Activated T-helper 2 cell treated with anti-CD3 and anti-CD28 coated beads, Interferon-gamma antibody, Interleukin-2, Interleukin-4, amounts not matched to agents 10 μg/mL and 5 μg/mL and 100 μg/mL, durations not matched to agents 14 hours and 24 hours and 36 hours (primary cell): ENCODE measurements at places on chromosomes 5 and 9.

DNA sequence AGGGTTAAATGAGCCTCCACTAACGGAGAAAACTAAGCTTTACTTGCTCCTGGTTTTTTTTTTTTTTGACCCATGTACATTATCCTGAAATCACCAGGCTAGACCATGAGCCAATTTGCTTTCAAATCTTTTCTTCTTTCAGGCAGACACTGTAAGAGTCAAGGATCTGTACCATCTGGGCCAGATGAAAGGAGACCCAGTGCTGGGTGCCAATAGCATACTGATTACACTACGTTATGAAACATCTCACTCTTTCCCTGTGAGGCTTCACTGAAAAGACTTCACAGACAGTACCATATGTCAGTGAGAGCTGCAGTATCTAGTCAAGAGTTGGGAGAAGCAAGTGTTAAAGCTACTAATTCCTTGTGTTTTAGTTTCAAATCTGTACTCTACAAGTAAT lies 161.2 kb upstream of the PTPRD start:
- no peak for DNase-seq

DNA sequence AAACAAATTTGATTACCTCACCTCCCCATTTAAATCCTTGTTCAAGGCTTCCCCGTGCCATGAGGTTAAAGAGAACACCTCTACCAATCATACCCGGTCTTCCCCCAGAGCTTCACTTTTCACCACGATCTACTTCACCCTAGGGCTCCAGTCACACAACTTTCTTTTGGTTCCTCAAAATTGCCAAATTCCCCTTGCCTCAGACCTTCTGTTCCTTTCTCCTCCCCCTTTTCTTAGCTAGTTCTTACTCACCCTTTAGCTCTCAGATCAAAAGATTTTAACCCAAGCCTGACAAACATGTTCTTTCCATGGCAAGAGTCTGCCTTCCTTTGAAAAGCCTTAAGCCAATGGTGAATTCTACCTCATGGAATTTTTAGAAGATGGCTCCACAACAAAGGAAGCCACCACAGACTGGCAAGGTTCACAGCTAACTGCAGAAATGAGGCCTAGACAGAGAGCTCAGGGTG lies 56.7 kb downstream of the MAPKAP1 start:
- DNase-seq, result no peak

DNA sequence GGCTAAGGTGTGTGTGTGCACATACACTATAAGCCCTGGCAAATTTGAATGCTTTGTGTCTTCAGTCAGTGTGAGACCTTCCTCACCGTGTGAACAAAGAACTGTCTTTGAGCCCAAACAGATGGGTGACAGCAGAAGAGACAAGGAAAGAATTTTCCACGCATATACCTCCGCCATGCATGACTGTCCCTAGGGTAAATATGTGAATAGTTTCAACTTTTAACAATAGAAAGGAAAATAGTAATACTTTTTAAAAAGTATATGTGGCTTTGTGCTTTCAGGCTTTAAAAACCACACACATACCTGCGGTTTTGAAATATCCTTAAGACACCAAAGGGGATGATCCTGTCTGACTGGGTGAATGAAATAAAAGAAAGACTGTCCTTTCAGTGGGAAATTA lies 438.6 kb upstream of the MPDZ start:
- no peak for DNase-seq

DNA sequence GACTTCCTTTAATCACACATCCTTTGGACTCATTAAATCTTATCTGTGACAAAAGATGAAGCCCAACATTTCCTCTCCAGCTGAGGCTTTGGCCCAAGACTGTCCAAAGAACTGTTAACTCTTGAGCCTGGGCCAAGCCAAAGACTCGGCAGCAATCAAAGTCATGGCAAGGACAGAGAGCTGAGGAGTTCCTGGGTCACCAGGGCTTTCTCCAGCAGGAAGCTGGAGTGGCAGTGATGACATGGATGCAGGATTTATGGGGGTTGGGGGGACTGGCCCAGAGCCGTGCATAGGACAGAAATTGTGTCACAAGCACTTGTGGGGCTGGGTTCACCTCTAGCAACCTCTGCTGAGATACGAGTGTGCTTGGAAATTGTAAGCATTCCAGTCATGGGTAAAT lies 440.3 kb downstream of the PLK2 start:
- no peak for DNase-seq

DNA sequence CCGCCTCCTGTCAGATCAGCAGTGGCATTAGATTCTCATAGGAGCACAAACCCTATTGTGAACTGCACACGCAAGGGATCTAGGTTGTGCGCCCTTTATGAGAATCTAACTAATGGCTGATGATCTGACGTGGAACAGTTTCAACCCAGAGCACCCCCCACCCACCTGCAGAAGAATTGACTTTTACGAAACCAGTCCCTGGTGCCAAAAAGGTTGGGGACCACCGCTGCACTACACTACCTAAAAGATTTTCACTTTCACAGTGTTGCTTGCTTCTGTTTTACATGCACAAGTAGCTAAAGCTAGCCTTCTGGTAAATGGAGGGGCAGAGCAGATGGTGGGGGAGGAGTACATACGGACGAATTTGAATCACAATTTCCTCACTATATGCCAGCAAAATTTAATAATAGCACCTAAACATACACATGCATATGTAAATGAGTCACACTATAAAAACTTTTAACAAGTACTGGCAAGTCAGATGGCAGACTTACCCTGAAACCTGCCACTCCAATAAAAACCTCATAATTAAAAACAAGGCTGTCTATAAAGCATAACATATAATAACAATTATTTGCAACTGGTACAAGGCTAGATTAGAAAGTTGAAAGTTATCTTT lies 24.0 kb upstream of the CDKN2B start:
- no peak for DNase-seq

GRCh38 chr9:106620866-106621265 lies 242.1 kb upstream of the ZNF462 start:
- no peak for DNase-seq

- DNase-seq, result no peak
Observed at GRCh38 chr9:35172878-35173277, 11.1 kb downstream of the UNC13B start.

DNA sequence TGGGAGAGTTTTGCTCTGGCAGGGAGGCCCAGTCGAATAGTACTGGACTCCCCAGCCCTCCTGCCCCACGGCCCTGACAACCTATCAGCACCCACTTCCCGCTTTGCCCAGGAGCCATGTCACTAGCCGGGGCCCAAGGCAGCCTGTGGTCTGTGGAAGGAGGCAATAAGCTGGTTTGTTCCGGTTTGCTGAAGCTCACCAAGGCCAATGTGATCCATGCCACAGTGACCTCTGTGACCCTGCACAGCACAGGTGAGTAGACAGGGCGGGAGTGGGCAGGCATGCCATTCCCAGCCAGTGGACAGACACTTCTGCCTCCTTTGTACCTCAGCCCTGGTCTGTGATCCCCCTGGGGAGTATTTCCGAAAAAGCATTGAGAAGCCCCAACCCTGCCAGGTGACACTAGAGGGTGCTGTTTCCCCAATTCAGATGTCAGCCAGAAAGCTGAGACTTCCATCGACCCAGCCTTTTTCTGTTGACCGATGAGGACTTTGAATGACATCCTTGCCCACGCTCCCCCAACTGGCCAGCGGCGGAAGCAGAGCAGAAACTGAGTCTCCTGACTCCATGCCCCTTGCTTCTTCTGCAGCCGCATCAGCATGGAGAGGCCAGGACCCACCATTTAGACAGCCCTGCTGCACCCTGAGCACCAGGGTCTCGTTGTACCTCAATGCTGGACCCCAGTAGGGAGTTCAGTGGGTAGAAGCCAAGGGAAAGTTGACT lies 9.6 kb downstream of the PCYOX1L start:
- DNase-seq, result peak; percentile 32

DNA sequence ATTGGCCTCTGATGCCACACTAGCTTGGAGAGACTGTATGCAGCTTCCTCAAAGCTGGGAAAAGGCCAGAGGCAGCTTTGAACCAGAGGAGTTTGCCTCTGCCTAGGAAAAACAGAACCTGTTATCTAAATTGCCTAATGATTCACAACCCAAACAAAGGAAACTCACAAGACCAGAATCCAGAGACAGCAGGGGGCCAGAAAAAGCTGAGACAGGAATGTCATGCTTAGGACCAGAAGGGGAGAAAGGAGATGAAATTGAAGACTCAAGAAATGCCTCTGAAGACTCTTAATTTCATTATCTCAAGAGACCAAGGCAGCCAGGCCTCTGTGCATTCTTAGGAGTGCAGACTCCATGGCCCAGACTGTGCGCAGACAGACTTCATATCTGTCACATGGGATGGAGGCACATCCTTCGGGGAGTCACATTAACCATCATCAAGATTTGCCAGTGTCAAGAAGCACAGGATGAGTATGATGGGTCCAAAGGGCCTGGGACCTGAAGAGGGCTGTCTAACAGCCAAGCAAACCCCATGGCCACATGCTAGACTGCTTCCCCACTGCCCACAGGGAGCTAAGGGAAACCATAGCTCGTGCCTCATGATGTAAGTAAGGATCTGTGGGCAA lies 57.3 kb downstream of the ARSB start:
- DNase-seq, result no peak

GRCh38 chr5:159178978-159179377 lies 30.4 kb downstream of the RNF145 start:
- DNase-seq, result no peak

- no peak for DNase-seq
Observed at GRCh38 chr9:86175743-86176456, 76.5 kb upstream of the GOLM1 start.

GRCh38 chr5:129905473-129906176 lies 1.4 kb downstream of the CHSY3 start:
- no peak for DNase-seq

- no peak for DNase-seq
Observed at GRCh38 chr5:172610643-172611042, 30.4 kb upstream of the NEURL1B start.

GRCh38 chr9:16029046-16029615 lies 476.3 kb downstream of the CCDC171 start:
- no peak for DNase-seq

GRCh38 chr5:118257066-118257465 lies 731.3 kb downstream of the DTWD2 start:
- DNase-seq, result no peak

DNA sequence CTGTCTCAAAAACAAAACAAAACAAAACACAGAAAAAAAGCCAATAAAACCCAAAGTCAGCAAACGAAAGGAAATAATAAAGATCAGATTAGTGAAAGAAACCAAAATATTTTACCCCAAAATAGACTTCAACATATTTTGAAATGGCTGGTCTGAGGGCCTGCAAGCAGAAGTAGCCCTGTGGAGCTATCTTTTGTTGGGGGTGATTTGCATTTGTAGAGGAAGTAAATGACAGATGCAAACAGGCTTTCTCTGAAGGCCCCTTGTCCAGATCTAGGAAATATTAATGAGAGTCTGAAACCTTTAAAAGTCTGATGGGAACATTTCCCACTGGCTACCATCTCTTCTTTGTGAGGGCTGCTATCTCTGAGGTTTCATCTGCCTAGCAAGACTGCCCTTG lies 74.0 kb downstream of the GCNT4 start:
- no peak for DNase-seq

- DNase-seq, result no peak
Observed at GRCh38 chr9:7367726-7368125, 431.9 kb downstream of the DMAC1 start.

DNA sequence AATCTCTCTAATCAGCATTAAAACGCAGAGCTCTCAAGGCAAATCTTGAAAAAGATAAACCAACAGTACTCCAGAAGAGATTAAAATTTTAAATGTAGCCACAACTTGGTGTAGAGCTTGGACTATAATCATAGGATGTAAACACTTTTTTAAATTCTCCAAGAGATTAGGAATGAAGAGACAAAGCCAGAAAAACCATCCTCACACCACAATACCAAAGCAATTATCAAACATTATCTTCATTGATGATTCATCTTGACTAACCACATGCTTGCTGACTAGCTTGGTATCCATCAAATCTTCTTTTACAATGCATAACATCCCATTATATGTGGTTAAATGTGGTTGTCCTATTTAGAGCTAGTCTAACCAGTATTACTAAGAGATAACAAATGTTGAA lies 815.1 kb downstream of the TLE1 start:
- DNase-seq, result no peak

GRCh38 chr9:4530375-4530774 lies 40.1 kb downstream of the SLC1A1 start:
- DNase-seq, result no peak

DNA sequence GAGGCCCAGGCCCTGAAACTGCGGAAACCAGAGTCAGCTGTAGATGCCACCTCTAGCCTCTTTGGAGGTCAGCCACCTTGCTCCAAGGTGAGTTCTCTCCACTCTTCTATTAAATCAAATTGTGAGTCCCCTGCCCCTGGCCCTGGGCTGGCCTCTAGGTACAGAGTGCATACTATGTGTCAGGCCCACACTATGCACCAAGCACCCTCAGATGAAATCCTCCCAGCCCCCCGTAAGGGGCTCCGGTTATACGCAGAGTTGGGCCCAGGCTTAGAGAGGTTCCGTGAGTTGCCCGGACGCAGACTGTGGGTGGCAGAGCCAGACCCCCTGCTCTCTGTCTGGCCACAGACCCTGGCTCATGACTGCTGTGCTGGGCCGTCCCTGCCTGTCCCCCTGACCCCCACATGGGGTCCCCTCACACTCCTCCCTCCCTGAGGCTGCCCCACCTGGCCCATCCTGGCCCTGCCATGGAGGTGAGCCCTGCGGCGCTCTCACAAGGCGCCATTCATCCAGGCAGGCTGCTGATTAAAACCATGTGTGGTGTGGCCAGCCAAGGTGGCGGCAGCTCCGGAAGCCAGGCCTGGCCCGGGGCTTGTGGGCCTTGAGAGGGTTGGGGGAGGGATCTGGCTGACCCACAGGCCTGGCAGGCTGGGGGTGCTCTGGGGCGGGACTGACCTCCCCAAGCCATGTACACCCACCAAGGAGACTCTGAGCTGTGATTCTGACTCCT lies 65.5 kb upstream of the SYNPO start:
- no peak for DNase-seq

DNA sequence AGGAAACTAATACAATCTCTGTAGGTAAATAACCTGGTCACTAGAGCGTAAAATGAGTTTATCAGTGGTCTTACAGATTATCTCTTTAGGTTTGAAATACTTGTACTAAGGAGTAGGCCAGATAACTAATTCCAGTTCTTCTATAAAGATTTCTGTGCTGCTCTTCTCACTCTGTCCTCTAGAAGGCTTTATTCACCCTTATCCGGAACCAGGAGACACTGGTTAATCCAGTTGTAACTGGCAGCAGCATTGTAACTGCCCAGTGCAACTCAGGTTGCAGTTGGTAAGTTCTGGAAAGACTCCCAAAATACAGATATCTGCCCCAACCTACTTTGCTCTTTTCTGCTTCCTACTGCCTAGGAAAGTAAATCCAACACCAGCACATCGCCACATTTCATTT lies 19.8 kb downstream of the C5orf22 start:
- no peak for DNase-seq
